ENCODE measurements at places on chromosomes 3 and 15. TPM values are rescaled to one million over a fixed set of nuclear protein-coding genes. Genes with fewer than 3 reads are reported as not detected.

The TICRR gene
- total RNA-seq = 1.6 TPM

The LSAMP gene
- total RNA-seq = 3.7 TPM

The GOLGA6B gene
- total RNA-seq = not detected

The CCNB2 gene
- 7.8 TPM for total RNA-seq

The HACD2 gene
- total RNA-seq = 15.7 TPM

The CD96 gene
- total RNA-seq = under 0.01 TPM

The CELF6 gene
- total RNA-seq = 1.0 TPM

The CFAP20DC gene
- total RNA-seq = 1.6 TPM

The ONECUT1 gene
- total RNA-seq = not detected

The LRTM1 gene
- 106 TPM for total RNA-seq

The ADAMTS7 gene
- 7.3 TPM for total RNA-seq

The KLHL6 gene
- 1.0 TPM for total RNA-seq

The CSPG4 gene
- total RNA-seq = 71.5 TPM

The GRK7 gene
- not detected for total RNA-seq

Data from skeletal muscle tissue (tissue), 5 donors.